Activated T-helper 1 cell treated with anti-CD3 and anti-CD28 coated beads, Interleukin-12 subunit alpha, Interleukin-12 subunit beta, Interleukin-2, Interleukin-4 antibody, amounts not matched to agents 30 ng/mL and 10 ng/mL and 1 ng/mL, durations not matched to agents 14 hours and 24 hours and 36 hours (primary cell): ENCODE measurements at places on chromosomes 11 and 22.

DNA sequence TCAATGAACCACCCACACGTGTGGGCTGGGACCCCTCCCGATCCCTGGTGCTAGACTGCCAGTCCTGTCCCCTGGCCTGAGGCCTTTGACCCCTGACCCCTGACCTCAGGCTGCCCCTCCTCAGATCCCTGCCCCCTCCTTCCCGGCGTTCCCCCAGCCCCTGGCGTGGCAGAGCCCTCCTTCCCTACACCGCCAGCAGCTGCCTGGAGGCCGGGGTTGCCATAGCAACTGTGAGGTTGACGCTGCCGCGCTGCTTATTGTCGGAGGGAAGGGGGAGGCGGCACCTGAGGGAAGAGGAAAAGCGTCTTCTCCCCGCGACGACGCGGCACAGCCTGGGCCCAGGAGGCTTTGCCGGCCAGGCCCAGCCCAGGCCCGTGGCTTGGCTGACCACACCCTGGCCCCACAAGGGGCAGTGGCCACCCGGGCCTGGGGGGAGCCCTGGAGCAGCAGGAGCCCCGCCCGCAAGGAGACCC, 32.6 kb downstream of the SHANK3 start:
- H3K27ac ChIP-seq: no peak overlapping the region
- peaks cover 11% of the 10 kb centered on the region for H3K4me1 ChIP-seq
- H3K4me3 ChIP-seq: no peak overlapping the region
- no peaks in the 10 kb centered on the region for H3K36me3 ChIP-seq

DNA sequence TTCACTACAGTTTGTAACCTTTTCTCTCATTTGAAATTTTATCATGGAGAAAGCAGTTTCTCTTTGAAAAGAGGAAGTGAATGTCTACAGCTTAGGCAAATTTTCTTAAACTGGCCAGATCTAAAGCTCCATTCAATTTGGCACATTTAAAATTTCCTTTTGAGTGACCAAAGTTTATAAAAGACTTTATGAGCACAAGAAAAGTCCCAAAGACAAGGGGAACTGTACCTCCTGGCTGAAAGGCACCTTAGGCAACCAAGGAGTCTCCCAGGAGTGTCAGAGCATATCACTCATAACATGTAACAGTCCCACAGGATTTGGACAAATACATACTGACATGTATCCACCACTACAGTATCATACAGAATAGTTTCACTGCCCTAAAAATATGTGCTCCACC, 41.3 kb downstream of the NARS2 start:
- H3K4me3 ChIP-seq: no peak overlapping the region
- H3K4me1 ChIP-seq: peaks cover 18% of the 10 kb centered on the region
- no peaks in the 10 kb centered on the region for H3K27me3 ChIP-seq
- H3K27ac ChIP-seq: no peak overlapping the region

DNA sequence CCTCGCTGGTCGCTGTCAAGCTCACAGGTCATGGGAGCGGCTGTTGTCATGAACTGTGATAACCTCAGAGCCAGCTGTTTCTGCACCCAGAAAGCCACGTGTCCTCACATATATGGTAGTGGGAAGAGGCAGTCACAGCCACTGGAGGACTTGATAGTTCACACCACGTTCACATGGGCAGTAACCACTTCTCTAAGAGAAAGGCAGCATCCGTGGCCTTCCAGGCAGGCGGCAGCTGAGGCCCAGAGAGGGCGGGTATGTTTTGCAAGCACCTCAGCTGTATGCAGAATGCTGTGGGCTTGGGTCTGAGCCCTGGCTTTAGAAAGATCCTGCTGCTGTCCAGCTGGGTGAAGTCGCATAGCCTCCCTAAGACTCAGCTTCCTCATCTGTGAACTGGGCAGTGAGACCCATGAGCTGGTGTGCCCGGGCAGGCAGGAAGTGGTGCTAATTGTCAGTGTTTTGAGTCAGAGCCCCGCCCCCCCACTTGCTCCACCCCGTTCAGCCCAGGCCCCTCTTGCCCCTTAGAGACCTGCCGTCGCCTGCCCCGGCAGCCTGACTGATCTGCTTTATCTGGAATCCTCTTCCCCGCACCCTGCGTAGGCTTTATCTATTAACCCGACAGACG, 13.3 kb downstream of the TTC38 start:
- DNase-seq: no peak
- H3K36me3 ChIP-seq: peaks cover 25% of the 10 kb centered on the region
- H3K27me3 ChIP-seq: no peaks in the 10 kb centered on the region
- no peaks in the 10 kb centered on the region for H3K4me1 ChIP-seq
- no peak overlapping the region for H3K27ac ChIP-seq

- H3K36me3 ChIP-seq: no peaks in the 10 kb centered on the region
- H3K27me3 ChIP-seq: no peaks in the 10 kb centered on the region
- no peak for DNase-seq
- no peaks in the 10 kb centered on the region for H3K4me1 ChIP-seq
Measured at GRCh38 chr11:131675121-131675888, 304.9 kb downstream of the NTM start.

GRCh38 chr11:121717296-121717695, 264.5 kb upstream of the SORL1-AS1 start:
- H3K27ac ChIP-seq: no peak overlapping the region
- no peaks in the 10 kb centered on the region for H3K4me1 ChIP-seq
- peaks cover 10% of the 10 kb centered on the region for H3K27me3 ChIP-seq
